ENCODE measurements at places on chromosomes 16 and 17.

GRCh38 chr16:71407731-71408130 lies 34.1 kb downstream of the TLE7 start:
- no peak for DNase-seq

- no peak for DNase-seq
Observed at GRCh38 chr16:53779186-53779585, 75.2 kb downstream of the FTO start.

GRCh38 chr16:70276392-70276791 lies 12.9 kb downstream of the AARS1 start:
- no peak for DNase-seq

DNA sequence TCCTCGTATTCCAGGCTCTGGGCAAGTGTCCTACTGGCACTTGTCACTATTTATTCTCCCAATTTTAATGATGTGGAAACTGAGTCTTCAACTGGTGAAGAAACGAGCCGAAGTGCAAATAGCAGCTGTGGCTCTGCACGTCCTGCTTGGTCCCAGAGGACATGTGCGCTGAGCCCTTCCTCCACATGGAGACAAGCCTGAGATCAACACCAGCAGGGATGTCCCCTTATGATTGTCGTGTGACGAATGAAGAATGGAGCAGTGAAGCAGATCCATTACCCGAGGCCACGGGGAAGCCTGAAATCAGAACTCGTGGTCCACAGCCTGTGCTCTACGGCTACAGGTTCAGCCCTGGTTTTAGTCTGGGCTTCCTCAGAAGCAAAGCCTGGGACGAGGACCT lies 61.0 kb downstream of the FOXL1 start:
- DNase-seq = no peak

GRCh38 chr16:12133729-12134128 lies 157.2 kb downstream of the SNX29 start:
- DNase-seq = no peak

DNA sequence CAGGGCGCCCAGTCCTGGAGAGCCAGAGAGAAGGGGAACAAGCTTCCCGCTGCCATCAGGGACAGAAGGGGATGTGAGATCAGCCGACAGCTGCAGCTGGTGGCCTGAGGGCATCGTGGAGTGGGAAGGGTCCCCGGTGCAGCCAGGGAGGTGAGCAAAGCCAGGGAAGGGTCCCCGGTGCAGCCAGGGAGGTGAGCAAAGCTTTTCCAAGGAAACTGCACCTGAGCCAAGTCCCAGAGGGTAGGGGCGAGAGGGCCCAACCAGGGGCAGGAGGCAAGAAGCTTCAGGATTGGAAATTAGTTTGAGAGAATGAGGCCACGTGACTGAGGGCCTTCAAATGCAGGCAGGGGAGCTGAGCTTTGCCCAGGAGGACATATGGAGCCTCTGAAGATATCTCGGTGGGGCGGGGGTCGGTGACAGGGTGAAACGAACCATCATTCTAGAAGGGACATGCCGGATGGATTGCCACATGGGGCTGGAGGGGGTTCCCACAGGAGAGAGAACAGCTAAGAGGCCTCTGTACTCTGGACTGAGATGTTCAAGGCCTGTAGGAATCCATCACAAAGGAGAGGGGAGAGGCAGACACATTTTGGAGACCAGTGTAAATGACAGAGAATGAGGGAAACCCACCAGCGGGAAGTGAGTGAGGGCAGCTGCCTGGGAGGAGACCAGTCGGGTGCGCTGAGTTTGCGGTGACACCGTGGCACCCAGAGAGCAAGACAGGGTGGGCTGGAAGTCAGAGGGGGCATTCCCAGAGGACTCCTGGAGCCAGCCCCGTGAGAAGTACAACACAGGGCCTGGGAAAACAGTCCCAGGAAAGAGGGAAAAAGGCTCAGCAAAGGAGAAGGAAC lies 31.4 kb upstream of the RPH3AL start:
- no peak for DNase-seq

GRCh38 chr17:39969375-39969774 lies 6.6 kb downstream of the GSDMA start:
- no peak for DNase-seq

GRCh38 chr16:8960788-8961109 lies 3.0 kb downstream of the USP7 start:
- no peak for DNase-seq

- DNase-seq = no peak
Observed at GRCh38 chr16:7014756-7015155, 317.9 kb upstream of the RBFOX1 start.

Measured in hematopoietic multipotent progenitor cell treated with erythropoietin and hydrocortisone succinate and interleukin-3 and kit ligand, for 8 days (in vitro differentiated cells).